Stimulated activated CD4-positive, alpha-beta T cell treated with anti-CD3 and anti-CD28 coated beads, Interleukin-4, amount 100 ng/mL, for 4 hours (primary cell): ENCODE measurements at places on chromosomes 12 and 14.

DNA sequence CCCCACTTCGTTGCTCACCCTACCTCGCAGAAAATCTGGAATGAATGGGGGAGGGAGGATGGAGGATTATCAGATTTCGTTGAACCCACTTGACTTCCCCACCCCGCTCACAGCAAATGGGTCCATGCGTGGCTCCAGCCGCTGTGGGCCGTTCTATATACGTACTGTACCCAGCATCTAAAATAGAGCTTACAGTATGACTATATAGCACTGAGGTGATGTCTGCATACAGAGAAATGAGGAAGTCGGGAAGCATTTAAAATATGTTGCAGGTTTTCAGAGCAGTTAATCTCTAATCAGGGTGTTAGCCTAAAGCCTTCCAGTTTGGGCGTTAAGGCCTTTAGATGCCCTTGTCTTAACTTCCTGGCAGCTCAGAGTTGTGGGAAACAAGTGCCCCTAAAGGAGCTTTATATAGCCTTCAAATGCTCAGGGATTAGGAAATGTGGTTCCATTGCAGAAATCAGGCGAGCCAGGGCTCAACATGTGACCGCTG, 1.4 kb downstream of the BICDL1 start:
- no peak for DNase-seq

DNA sequence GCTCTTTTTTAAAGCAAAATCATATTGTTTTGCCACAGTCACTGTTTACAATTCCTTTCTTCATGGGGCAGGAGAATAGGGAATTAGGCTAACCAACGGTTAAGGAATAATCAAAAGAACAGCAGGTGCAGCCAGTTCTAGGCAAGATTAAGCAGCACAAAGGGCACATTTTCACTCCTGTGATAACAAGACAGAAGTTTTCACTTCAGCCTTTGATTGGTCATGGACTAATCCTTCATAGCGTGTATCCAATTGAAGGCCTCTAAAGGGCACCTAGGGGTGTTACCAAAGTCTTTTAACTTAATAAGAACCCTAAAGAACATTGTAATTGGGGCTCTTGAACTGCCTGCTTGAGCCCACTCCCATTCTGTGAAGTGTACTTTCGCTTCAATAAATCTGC, 206.9 kb upstream of the AMIGO2 start:
- no peak for DNase-seq

DNA sequence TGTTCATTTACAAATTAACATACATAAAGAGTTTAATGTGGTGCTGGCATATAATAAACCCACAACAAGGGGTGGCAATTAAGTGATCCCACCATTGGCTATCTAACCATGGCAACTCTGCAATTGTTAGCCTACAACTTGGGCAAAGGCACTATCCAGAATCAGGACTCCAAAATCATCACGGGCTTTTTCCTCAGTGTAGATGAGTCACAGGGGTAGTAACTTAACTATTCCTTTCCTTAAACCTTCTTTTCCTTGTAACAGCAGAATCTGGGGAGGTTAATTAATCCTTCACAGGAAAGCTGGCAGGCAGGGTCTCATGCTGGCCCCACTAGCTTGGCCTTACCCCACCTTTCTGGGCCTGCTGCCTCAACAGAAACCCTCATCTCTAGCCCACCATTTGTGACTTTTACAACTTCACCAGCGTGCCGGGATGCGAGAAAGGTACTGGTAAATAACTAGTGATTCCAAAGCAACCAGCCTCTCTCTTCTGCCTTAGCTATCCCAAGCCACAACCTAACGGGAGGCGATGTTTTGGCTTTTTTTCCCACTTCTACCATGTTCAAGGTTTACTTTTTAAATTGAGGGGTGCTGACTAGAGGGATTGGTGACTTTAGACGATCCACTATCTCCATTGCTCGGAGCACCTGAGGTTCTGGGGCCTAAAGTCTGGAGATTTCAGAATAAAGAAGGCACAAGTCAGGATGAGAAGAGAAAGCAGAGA, 744 bp downstream of the ATP5MC2 start:
- no peak for DNase-seq

DNA sequence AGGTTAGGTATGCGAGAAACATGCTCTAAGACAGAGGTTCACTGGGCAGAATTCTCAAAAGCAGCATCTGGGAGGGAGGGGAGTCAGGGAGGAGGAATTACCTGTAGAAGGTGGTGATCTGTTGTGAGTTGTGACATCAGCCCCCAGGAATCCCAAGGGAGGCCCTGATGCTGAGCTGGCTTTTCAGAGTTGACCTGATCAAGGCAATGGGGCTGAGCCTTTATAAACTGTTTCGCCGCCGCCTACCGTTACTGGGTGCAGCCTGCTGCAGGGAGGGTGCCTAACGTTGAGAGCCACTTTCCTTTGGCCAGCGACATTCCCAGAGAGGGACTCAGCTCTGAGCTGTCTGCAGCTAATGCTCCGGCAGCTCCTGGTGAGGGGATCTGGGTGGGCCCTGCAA, 257.9 kb upstream of the TMEM132C start:
- DNase-seq, result no peak

DNA sequence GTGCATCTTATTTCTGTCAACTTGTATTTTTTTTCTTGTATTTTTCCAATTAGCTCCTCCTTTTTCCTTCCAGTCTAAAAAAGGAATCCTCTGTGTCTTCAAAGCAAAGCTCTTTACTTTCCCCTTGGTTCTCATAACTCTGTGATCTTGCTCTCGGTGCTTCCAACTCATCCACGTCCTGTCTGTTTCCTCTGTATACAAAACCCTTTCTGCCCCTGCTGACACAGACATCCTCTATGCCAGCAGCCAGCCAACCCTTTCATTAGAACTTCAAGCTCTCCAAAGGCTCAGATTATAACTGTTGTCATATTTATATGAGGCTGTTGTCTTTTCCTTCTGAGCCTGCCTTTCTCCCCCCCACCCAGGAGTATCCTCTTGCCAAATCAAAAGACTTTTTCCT, 32.4 kb downstream of the OAS2 start:
- DNase-seq, result no peak

DNA sequence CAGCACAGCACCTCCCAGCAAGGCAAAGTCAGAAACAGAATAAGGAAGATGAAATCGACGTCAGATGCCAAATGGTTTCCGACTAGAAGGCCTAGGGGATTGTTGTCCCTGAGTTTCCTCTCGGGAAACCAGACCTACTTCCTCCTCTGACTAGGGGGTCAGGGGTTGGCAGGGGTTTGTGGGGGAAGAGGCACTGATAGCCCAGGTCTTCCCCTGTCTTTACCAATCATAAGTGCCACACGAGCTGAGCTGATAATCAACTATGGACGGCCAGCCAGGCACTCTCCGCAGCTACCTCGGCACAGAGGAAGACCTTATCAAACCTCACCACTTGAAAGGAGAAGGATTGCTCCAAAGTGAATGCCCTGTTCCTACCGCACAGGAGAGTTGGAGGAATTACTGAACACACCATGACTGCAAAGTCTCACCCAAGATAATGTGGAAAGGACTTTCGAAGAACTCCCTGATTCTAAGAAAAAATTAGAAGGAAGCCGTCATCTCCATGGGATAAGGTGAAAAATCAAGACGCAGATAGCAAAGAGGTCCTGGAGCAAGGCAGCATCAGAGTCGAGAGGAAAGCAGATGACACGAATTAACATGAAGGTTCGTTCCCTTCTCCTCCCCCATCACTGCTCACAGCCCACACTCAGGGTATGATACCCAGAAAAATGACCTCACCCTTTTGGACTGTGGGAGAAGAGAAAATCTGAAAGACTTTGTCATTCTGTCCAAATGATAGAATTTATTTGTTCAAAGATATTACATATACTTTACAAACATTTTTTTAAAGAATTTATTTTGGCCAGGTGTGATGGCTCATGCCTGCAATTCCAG, 77.7 kb upstream of the MED13L start:
- DNase-seq, result no peak

- DNase-seq, result no peak
Observed at GRCh38 chr12:48459259-48459658, 13.1 kb upstream of the ANP32D start.

DNA sequence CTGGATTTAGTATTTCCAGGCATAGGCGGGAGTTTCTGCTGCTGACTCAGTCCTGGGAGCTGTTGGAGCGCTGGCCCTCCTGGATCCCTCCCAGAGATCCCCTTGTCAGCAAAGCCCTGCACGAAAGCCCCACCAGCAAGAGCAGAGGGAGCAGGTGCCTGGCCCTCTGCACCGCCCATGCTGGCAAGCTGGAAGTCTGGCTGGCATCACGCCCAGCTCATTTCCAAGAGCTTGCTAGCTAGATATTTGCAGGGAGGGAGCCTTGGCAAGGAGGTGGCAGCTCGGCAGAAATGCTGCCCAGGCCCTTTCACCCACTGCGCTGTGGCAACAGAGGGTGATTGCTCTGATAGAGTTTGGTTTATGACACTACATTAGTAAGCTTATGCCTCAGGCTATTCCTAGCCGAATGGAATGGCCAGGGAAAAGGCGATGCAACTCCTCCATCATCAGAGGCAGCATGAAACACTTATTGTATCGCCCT, 193.9 kb downstream of the EMP1 start:
- no peak for DNase-seq

- peak; percentile 60 for DNase-seq
Observed at GRCh38 chr12:118055144-118055557, 5.8 kb downstream of the WSB2 start.

DNA sequence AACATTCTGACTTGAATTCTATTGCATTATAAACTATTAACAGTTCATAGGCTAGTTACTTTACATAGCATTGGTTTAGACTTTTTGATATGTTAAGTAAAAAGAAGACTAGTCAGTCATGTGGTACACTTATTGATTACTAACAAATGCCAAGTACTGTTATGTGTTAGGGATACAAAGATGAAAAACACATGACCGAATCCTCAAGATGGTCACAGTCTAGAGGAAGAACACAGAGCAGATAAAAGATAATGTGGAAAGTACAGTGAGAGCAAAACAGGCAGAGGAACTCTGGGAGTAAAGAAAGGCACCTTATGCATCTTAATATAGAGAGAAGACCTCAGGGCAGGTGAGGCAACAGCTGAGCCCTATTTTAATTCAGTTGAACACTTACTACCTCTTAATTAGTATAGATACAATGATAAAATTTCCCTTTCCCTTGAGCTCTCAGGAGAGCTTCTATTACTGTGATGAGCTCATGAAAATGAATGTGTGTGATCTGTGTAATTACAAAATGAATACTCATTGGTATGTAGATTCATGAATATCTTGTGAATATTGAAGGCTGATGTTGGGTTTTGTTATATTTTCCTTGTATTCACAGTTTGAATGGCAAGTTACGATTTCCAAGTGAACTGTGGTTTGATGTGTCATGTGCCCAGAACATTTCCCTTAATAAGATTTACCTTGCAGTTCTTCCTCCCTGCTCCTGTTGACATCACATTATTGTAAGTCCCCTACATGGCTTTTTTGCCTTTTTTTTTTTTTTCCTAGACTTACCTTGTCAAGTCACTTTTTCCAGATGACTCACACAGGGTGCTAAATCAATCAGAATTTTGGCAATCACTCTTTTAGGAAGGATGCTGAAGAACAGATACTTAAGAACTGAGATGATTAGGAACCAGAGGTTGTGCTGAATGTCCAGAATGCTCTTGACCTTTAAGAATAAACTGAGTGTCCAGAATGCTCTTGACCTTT, 29.5 kb upstream of the MSRB3 start:
- no peak for DNase-seq

DNA sequence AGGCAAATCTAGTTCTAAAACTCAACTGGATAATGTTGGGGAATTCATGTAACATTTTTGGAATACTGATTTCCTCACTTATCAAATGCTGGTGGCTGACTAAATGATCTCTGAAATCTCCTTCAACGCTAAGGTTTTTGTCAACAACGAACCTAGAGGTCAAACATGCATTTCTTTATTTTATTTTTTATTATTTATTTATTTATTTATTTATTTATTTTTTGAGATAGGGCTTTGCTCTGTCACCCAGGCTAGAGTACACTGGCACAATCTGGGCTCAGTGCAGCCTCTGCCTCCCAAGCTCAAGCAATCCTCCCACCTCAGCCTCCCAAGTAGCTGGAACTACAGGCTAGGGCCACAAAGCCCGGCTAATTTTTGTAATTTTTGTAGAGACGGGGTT, 64.5 kb downstream of the DUSP16 start:
- DNase-seq, result no peak

GRCh38 chr12:92331383-92331782, 185.7 kb upstream of the BTG1 start:
- DNase-seq, result no peak

DNA sequence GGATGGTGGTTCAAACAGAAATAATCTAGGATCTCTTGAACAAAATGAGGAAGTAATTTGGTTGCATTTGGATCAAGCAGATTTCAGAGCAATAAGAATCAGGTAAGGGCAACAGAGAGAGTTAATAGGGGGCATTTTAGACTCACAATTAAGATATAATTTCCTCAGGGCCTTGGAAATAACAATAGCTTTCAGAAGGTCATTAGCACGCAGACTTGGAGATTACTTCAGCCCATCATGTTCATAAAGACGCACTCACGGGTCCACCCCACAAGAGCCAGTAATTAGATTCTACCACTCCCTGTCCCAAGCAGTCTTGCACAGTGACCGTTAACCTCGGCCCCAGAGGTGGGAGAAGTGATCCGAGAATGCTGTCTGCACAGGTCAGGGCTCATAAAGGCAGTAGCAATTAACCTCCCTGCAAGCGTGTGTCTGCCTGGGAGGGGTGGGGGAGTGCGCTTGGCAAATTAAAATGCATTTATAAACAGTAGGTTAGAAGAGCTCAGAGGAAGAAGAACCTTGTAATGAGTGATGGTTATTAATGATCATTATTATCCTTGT, 125.7 kb upstream of the CCDC196 start:
- DNase-seq, result no peak

- no peak for DNase-seq
Observed at GRCh38 chr12:96326628-96327227, 73.5 kb downstream of the CDK17 start.

DNA sequence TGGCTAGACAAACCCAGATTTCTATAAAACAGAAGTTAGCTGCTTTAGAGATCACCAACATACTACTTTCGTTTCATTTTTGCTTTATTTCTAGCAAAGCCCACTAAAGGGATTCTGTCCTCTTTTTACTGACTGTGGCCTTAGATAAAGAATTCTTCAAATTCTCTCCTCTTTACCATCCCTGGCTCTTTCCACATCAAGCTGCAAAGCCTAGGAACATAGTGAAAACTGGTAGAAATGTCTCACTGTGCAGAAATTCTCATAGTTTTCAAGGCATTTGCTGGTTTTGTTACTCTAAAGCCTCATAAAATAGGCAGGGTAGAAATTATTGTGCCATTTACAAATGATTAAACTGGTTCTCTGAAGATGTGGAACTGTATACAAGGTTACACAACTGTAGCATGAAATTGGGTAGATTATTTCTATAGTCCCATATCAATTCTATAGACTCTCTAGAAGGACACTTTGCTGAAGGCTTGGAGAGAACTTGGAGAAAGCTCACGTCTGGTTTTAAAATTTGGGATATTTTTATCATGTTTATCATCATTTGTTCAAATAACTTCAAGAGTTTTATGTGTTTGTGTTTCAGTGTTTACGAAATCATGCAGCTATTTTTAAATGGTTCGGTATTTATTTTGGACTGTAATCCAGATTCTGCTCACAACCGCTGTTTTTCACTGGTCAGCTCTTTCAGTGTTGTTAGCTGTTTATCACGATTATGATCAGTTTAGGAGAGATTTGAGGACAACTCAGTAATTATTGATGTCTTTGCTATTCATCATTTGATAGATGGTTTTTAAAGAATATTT, 36.7 kb upstream of the CSRP2 start:
- DNase-seq, result no peak

- DNase-seq, result no peak
Observed at GRCh38 chr12:103586132-103586531, 941 bp upstream of the STAB2 start.

- DNase-seq, result no peak
Observed at GRCh38 chr12:12613344-12613743, 1.7 kb downstream of the CREBL2 start.

- no peak for DNase-seq
Observed at GRCh38 chr14:104450811-104451401, 128.7 kb upstream of the C14orf180 start.
